Stimulated activated CD4-positive, alpha-beta T cell treated with anti-CD3 and anti-CD28 coated beads, Interleukin-2, amount 100 ng/mL, for 48 hours (primary cell): ENCODE measurements at places on chromosomes 5 and 9.

GRCh38 chr5:58410441-58410840, 49.4 kb downstream of the PLK2 start:
- DNase-seq: no peak

DNA sequence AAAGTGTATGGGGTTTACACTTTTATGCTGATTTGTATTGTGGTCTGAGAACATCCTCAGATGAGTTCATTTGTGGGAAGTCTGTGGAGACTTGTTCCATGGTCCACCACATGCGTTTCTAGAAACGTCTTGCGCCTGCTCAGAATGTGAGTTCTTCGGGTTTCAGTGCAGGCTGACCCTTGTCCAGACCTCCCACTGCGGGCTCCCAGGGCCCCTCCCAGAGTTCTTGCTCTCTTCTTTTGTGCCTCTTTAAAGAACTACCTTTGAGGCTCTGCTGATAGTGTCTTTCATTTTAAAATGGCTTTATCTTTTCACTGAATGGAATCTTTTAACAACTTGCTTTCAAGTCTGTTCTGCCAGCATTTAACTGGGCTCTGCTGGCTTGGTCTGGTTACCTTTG, 17.6 kb downstream of the NDUFS6 start:
- no peak for DNase-seq

GRCh38 chr9:37923118-37923795, 19.3 kb upstream of the SLC25A51 start:
- DNase-seq: no peak

- no peak for DNase-seq
These were observed 49.1 kb upstream of the RNU6ATAC start for GRCh38 chr9:134213508-134213850.

- no peak for DNase-seq
These were observed 41.9 kb downstream of the NPR3 start for GRCh38 chr5:32753051-32753450.

- DNase-seq: no peak
These were observed 734.8 kb downstream of the TLE1 start for GRCh38 chr9:80954521-80954920.

DNA sequence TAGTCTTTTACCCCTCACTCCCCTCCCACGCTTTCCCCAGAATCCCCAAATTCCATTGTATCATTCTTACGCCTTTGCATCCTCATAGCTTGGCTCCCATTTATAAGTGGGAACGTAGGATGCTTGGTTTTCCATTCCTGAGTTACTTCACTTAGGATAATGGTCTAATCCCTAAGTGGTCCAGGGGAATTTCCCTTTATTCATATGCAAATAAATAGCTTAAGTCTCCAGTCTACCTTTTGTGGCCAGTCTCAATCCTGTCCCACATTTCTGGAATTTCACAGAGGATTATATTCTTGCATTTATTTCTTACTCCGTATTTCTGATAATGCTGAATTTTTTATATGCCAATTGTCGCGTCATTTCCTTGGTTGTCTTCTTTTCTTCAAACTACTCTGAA, 245.6 kb upstream of the DAB2 start:
- no peak for DNase-seq

- no peak for DNase-seq
These were observed 216.0 kb downstream of the KDM4C start for GRCh38 chr9:6973762-6974161.

DNA sequence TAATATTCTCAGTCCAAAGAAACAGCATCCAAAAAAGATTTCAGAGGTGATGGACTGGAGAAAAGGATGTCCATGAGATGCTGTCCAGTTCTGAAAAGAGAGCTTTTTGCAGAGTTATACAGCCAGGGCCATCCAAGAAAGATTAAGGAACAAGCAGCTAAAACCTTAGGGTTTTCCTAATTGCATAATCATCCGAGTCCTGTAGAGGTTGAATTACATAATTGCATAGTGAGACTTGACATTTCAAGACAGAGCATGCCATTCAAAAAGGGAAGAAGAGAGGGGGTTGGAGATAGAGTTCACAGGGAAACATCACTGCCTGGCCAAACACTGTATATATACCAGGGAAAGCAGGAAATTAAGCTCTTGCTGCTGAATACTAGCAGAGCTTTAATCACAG, 1729.2 kb upstream of the WWC1 start:
- no peak for DNase-seq

GRCh38 chr9:124623966-124624734, 117.0 kb upstream of the NR5A1 start:
- DNase-seq: no peak

DNA sequence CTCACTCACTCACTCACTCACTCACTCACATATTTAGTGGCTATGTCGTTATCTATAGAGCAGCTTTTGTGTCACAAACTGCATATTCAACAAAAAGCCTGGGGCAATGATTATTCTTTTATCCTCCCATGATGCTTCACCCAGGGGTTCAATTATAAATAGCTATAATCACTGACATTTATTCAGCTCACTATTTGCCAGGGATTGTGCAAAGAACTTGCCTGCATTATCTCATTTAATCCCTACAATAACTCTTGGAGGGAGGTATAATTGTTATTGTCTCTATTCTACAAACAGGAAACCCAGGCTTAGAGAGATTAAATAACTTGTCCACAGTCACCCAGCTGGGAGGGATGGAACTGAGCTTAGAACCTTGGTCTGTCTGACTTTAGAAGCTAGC, 298.0 kb upstream of the MSX2 start:
- no peak for DNase-seq

- DNase-seq: no peak
These were observed 68.9 kb downstream of the COL27A1 start for GRCh38 chr9:114224247-114224610.

GRCh38 chr9:121650217-121651007, 1.0 kb upstream of the DAB2IP start:
- DNase-seq: no peak

DNA sequence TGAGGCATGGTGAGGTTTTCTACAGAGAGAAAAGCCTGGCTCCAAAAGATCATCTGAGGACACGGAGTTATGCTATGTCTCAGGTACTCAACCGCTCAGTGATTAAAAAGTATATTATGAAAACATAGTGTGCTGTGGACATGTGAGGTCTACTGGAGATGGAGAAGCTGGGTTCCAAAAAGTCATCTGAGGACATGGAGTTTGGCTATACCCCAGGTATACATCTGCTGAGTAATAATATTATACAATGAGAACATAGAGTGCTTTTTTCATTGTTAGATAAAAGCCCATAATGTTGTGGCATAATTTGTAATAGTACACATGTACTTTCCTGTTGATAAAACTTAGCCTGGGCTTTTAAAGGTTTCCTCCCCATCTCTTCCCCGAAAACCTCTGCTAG, 70.7 kb upstream of the SHISAL2B start:
- no peak for DNase-seq

GRCh38 chr9:36123515-36123914, 13.0 kb upstream of the GLIPR2 start:
- no peak for DNase-seq

GRCh38 chr9:14932231-14932630, 22.0 kb upstream of the FREM1 start:
- DNase-seq: no peak

DNA sequence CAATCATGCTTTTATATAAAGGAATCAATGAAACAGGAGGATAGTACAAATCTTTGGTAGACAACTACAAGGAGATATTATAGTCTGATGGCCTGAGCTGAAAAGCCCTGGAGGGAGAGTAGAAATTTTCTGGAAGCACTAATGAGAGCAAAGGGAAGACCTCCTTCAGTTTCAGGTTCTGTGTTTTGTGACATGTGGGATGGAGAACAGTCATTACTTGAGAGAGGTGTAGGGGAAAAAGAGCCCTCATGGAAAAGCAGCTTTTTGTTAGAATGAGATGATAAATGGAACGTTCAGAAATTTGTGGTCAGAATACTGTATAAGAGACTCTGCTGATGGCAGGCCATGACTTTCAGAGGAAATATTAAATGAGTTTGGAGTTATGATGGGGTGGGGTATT, 360.6 kb upstream of the MEF2C start:
- DNase-seq: no peak

GRCh38 chr9:78644359-78644758, 347.4 kb downstream of the PSAT1 start:
- DNase-seq: no peak

GRCh38 chr5:141412854-141413539, at the start of gene PCDHGA10:
PCDHGA10 (plus strand) TSS chr5:141412987; CDS start chr5:141413176, 189 bp downstream.
- DNase-seq: peak; percentile 41

- DNase-seq: no peak
These were observed 343.1 kb downstream of the ZSWIM6 start for GRCh38 chr5:61675015-61675692.

DNA sequence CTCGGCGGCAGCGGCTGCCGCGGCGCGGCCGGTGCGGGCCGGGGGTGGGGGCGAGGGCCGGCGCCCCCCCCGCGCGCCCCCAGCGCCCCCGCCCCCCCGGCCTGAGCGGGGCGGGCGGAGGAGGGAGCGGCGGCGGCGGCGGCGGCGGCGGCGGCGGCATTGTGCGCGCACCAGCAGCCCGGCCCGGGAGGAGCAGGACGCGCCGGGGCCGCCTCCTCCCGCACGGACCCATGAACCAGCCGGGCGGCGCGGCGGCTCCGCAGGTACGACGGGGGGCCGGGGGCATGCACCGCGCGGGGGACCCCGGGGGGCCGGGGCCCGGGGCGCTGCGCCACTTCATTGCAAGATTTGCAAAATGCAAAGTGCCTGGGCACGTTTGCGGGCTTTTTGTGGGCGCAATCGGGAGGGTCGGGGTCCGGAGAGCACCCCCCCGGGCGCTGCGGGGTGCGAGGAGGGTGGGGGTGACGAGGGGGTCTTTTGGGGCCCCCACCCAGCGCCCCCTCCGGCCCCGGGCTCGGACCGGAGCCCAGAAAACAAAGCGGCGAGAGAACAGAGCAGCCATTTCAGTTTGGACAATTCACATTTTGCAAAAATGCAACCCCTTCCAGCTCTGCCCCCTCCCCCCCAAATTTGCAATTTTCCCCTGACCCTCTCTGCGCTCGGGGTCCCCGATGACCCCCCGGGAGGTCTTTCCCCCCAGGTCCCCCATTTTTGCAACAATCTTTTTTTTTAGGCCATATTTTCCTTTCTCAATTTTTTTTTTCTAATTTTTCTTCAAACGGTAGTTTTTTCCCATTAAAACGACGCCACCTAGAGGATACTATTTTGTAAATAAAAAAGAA, at the start of gene ZNF618:
TSS of gene ZNF618 (plus strand) at position 159 of the 842 bp plus-strand sequence. CDS start at position 231, 72 bp downstream.
- peak; percentile 14 for DNase-seq

DNA sequence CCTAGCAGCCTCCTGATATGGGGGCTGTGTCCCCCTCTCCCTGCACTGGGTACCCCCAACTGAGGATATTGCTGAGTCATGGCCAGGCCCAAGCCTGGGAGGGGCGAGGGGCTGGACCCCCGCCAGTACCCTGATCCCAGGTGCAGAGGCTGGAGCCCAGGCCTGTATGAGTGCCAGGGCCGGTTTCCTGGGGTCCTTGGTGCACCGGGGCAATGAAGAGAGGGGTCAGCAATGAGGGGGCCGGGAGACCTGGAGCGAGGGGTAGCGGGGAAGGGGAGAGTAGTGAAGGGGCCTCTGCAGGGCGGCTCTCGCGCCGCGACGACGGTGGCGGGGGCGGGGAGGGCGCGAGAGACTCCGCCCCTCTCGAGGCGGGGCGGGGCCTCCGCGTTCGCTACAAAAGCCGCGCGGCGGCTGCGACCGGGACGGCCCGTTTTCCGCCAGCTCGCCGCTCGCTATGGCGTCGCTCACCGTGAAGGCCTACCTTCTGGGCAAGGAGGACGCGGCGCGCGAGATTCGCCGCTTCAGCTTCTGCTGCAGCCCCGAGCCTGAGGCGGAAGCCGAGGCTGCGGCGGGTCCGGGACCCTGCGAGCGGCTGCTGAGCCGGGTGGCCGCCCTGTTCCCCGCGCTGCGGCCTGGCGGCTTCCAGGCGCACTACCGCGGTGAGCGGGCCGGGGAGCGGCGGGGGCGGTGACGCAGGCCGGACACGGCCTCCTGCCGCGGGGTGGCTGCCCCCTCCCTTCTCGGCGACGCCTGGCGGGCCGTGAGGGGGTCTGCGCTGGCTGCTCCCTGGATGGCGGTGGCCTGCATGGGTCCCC, at the start of gene SQSTM1:
TSS of gene SQSTM1 (plus strand) at position 423 of the 815 bp plus-strand sequence. CDS start at position 455, 32 bp downstream.
- peak; percentile 75 for DNase-seq

- DNase-seq: peak; percentile 90
These were observed 7.9 kb upstream of the PSD2 start for GRCh38 chr5:139787568-139788293.

- no peak for DNase-seq
These were observed 26.4 kb upstream of the TMEM171 start for GRCh38 chr5:73093943-73094342.

DNA sequence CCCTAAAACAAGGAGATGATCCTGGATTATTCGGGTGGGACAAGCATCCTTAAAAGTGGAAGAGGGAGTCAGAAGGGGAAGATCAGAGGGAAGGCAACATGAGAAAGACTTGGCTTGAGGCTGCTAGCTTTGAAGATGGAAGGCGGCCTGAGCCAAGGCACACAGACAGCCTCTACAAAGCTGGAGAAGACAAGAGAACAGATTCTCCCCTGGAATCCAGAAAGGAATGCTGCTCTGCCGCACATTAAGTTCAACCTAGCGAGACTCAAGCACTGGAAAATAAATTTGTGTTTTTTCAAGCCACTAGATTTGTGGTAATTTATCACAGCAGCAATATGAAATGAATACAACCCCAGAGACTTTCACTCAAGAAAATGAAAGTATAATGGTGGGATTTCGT, 17.9 kb downstream of the SLC36A3 start:
- no peak for DNase-seq

- DNase-seq: no peak
These were observed 76.6 kb downstream of the F2RL2 start for GRCh38 chr5:76546497-76547102.

DNA sequence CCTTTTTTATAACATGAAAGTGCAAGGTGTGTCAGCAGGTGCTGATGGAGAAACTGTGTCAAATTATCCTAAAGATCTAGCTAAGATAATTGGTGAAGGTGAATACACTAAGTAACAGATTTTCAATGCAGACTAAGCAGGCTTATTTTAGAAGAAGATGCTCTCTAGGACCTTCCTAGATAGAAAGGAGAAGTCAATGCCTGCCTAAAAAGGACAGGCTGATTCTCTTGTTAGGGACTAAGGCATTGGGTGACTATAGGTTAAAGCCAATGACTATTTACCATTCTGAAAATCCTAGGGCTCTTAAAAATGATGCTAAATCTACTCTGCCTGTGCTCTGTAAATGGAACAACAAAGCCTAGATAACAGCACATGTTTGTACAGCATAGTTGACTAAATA, 1682.4 kb downstream of the MAT2B start:
- DNase-seq: no peak

DNA sequence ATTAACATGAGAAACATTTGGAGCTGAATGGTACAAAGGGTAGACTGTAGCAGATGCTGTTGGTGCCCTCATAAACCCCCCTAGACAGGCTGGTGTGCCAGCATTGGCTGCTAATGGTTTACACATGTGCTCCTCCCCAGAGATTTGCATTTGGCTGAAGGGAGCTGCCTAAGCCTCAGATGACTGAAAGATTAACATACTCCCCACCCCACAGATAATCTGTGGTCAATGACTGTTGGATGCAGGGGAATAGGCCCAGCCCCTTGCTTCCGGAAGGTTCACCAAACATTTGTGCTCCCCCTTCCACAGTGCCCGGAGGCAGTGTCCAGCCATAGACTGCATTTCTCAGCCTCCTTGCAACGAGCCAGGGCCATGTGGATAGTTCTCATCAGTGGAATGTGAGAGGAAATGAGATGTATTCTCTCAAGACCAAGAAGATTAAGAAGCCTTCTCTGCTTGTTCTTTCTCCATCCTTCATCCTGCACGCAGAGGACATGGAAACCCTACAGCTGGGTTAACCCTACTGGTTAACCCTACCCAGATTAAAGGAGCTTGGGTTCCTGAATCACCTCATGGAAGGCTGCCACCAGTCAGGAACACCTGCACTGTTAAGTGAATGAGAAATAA, 79.6 kb downstream of the PHAX start:
- DNase-seq: no peak

- DNase-seq: no peak
These were observed 74.5 kb upstream of the ASS1 start for GRCh38 chr9:130370226-130370625.
